Skin of body (tissue), 3 donors: ENCODE measurements at places on chromosomes 16 and 17.

DNA sequence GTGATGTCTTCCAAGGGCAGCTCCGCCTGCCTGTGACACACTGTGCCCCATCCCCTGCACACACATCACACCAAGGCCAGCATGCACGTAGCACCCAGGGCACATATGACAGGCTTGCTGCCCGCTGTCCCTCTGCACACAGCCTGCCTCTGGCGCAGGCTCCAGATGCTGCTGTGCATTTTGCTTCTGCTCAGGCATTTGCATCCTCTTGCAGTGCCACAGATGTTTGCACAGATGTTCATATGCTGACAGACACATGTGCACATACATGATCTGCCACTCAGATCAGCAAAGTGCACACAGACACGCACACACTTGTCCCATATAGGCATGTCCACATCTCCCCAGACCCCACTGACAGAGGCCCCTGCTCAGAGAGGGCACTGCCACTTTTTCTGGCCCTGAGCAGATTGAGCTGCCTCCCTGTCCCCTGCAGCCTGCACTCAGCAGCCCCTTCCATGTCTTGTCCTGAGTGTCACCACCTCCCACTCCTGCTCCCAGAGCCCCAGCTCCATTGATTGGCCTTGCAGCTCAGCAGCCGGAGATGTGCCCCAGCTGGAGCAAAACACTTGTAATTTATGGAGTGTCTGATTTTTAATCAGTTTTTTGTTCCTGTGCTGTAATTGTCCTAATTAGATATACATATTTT lies 115.1 kb upstream of the RPL38 start:
- peak; percentile 51 for DNase-seq

DNA sequence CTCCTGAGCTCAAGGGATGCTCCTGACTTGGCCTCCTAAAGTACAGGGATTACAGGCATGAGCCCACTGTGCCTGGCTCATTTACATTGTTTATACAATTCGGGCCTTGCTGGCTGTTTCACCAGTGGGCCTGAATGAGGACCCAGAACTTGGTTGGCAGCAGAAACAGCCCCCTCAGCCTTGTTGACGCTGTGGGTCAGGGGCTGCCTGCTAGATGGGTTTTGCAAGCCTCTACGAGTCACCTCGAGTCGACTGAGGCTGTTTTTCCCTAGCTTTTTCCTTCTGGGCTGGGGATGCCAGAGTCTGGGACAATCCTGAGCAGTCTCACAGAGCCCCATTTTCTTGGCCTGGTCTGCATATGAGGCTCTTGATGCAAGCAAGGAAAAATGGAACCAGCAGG lies 16.1 kb downstream of the PPL start:
- DNase-seq = no peak

DNA sequence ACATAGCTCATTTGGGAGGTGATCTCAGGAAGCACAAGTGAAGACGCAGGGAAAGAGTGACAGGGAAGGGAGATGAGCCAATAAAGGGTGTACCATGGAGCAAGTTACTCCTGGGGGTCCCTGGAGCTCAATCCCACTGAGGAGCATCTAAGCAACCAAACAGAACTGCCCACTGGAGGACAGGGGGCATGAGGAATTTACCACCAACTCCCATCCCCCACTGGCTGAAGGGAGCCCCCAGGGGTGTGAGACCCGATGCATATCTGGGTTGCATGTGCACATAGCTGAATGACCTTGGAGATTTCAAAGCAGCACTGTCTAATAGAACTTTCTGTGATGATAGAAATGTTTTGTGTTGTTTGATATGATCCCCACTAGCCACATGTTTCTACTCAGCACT lies 29.6 kb downstream of the C16orf82 start:
- DNase-seq = no peak

DNA sequence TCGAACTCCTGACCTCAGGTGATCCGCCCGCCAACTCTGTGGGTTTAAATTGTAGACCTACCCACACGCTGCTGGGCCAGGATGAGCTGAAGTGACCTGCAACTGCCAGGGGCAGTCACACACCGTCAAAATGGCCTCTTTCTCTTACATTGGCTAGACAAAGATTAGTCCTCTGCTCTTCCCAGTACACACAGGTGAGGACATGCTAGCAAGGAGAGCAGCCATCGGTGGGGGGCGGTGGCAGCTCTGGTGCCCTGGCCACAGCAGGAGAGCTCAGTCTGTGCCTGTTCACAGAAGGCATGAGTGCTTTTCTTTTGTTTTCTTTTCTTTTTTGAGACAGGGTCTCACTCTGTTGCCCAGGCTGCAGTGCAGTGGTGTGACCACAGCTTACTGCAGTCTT lies 29.7 kb downstream of the WIPI1 start:
- no peak for DNase-seq

DNA sequence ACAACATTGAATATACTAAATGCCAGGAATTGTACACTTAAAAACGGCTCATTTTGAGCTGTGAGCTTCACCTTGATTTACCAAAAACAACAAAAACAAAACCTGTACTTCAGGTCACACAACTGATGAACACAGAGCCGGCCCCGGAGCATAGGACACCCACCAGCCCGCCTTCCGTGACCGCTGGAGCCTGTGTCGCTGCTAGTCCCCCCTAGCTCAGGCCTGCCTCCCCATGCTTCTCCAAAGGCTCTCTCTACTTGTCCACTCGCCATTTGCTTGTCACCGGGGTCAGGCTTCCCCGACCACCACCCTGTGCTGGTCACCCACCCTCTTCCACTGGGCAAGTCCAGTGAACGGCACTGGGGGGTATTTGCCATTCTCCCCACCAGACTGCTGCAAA lies 113.8 kb upstream of the TNRC6C start:
- DNase-seq = no peak

DNA sequence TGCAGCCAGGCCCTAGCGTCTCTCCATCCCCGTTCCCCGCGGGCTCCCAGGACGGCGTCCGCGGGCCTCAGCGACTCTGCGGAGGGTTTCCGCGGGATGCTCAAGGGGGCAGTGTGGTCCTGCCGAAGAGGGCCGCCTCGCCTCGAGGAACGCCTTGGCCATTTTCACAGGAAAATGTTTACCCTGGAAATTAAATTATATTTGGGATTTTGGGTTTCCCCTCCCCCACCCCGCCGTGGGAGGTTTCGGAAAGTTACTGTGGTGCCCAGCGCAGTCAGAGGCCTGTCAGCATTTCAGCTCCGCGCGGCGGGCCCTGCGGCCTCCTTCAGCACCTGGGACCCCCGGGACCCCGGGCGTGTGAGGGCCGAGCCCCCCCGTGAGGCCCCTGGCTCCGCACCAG lies 94.5 kb downstream of the PCTP start:
- DNase-seq = peak; percentile 39

GRCh38 chr16:78813661-78814311 lies 714.3 kb downstream of the WWOX start:
- DNase-seq = no peak

DNA sequence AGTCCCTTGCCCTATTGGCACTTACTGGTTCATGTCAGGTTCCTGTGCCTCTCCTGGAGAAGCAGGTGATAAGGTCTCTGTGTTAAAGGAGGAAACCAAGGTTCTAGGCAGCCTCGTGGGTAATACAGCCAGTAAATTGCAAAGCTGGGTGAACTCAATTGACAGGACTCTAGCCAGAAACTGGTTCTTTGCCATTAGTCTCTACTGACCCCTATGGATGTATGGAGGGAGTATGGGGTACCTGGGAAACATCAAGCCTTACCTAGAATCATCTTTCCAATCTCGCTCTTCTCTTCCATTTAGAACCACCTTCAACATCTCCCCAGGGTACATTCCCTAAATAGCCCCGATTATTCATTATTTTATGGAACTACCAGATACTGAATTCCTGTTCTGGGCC lies 169.3 kb downstream of the CDH13 start:
- DNase-seq = no peak

DNA sequence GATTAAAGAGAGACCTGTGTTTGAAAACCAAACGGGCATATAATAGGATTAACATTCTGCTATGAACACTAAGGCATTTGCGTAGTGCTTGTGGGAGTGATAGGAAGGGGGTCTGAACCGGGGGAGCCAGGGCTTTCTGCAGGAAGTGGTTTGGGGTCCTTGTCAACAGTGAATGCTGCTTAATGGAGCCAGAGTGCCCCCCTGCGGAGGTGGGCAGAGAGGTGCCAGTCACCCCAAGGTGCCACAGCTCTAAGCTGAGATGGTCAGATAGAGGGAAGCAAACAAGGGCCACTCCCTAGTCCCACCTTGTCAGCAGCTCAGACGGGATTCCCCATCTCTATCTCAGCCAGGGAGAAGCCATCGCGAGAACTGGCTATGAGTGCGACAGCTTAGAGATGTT lies 17.7 kb downstream of the NAA60 start:
- DNase-seq = no peak

DNA sequence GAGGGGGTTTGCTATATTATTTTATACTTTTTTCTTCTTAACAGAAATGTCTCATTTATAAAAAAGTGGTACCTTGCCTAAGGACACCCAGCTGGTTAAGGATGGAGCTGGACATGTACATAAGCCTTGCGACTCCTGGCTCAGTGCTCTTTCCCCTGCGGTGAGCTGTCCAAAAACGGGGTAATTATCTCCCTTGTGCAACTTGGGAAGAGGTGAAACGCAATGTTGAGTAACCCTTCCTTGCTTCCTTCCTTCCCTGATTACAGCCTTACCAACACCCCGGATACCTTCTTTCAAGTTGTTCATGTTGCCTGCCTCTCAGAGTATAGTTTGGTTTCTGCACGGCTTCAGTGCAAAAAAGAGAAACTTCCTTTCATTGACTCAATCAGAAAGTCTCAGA lies 94.1 kb upstream of the XYLT1 start:
- no peak for DNase-seq

GRCh38 chr16:83393196-83393981 lies 414.4 kb upstream of the HSBP1 start:
- no peak for DNase-seq

GRCh38 chr17:50037321-50038107 lies 18.4 kb upstream of the ITGA3 start:
- no peak for DNase-seq
